ENCODE measurements at places on chromosomes 12 and 14. TPM values are rescaled to one million over a fixed set of nuclear protein-coding genes. Genes with fewer than 3 reads are reported as not detected.

ACOT6 gene
- total RNA-seq: not detected

SERPINA10 gene
- total RNA-seq: not detected

ALDH1L2 gene
- 16.3 TPM for total RNA-seq

CD63 gene
- 880 TPM for total RNA-seq

CCDC60 gene
- total RNA-seq: not detected

FOXG1 gene
- total RNA-seq: not detected

CDKN3 gene
- 41.1 TPM for total RNA-seq

GAS2L3 gene
- 132 TPM for total RNA-seq

PRPH gene
- total RNA-seq: not detected
